SJSA1 (cell line): ENCODE measurements at places on chromosomes 2 and 18. TPM values are rescaled to one million over a fixed set of nuclear protein-coding genes. Genes with fewer than 3 reads are reported as not detected.
A peak's percentile ranks its signal among the peaks of the same experiment; 100 is the strongest.

GRCh38 chr2:129255610-129256313 is 723.7 kb upstream of the RAB6C start:
- DNase-seq, result no peak

DNA sequence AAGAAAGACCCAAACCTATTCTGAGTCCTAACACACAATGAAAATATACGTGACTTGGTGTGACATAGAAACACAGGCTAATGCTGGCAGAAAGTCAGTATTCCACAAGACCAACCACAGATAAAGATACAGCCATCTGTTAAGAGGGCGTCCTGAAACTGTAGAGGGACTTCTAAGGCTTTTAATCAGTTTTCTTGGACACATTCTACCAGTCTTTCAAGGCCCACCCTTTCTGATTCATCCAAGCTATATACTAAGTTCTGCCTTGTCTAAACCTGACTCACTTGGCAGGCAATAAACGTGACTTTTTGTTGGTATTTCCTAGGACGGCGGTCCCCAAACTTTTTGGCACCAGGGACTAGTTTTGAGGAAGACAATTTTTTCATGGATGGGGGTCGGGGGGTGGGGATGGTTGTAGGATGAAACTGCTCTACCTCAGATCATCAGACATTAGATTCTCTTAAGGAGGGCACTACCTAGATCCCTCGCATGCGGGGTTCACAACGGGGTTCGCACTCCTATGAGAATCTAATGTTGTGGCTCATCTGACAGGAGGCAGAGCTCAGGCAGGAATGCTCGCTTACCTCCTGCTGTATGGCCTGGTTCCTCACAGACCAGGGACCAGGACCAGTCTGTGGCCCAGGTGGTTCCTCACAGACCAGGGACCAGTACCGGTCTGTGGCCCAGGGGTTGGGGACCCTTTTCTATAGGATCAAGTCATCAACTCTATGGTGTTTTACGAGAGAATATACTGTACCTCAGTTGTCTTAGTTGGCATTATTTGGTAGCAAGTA is 61.4 kb downstream of the SP3 start:
- no peak for DNase-seq

GRCh38 chr2:3492951-3493614 is 26.2 kb downstream of the ADI1 start:
- DNase-seq, result no peak

DNA sequence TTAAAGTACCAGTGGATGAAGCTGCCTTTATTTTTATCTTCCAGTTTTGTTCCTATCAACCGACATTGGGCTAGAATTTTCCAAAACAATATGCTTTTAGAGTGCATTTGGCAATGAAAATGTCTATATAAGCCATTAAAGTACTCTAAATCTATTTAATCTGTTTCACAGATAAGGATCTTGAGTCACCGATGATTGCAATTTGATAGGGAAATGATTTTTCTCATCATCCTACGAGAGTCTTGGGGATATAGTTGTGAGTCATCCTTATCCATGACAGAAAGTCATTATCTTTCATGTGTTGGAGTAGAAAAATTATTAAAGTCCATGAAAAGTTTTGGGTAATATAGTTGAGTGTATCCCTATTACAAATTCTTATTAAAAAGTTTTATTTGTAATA is 26.1 kb downstream of the SLC39A10 start:
- DNase-seq, result no peak

DNA sequence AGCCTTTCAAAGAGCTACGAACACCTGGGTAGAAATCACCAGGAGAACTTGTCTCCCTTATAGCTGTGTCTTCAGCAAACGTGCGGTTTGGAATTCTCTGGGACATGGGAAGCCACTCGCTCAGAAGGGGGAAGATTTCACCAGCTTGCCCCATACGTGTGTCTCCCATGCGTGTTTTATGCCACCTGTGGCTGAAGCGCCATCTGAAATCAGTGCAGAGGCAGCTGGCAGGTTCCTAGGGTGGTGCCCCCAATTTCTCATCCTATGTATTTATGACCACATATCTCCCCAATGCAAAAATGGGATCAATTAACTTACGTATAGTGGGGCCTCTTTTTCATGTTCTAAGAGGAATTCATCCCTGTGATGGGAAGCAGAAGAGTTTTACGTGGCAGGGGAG is 81.6 kb downstream of the TPO start:
- no peak for DNase-seq

DNA sequence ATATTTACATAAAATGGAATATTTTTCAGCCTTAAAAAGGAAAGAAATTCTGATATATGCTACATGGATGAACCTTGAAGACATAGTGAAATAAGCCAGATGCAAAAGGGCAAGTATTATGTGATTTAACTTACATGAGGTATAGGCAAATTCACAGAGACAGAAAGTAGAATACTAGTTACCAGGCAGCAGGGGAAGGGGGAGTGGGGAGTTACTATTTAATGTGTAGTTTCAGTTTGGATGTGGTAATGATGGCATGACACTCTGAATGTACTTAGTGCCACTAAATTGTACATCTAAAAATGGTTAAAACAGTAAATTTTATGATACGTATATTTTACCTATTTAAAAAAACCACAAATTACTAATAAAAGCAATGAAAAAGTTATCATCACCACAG is 12.1 kb downstream of the METTL4 start:
- DNase-seq, result no peak

- DNase-seq, result peak; percentile 65
These were observed 113.1 kb upstream of the RAB12 start for GRCh38 chr18:8496186-8496585.

DNA sequence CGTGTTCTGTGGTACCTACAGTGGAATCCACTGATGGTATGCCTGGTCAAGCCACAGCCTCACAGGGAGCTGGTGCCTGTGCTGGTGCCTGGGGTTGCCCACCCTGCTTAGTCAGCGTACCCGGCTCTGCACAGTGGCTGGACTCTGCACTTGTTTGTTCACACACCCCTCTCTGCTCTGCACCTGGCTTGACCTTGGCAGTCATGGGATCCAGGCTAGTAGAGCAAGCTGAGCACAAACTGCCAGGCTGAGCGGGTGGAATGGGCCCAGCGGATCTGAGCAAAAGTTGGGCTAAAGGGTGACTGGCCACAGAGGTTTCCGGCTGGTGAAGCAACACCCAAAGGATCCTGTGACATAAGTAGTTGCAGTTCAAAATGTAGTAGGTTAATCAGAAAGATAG is 163.5 kb downstream of the CDH19 start:
- DNase-seq, result no peak

DNA sequence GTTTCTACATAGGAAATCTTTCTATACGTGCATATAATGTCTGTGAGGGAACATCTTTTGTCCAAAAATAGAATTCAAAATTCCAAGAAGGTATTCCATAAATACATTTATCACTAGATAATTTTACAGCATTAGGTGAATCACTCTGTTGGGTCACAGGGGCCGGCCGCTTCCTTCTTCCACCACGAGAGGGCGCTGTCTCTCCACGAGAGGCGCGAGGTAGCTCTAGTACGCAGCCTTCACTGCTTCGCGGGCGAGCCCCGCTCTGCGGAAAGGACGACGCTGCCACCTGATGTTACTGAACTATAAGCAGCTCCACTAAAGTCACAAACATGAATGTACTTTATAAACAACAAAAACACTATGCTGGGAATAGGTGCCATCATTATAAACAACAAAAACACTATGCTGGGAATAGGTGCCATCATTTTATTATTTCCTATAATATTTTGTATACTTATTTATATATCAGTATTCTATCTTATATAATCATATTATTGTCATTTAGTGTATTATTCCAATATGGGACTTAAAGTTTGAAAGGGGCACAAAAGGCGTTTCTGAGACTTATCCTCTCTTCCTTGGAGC is 69.4 kb upstream of the REV1 start:
- DNase-seq, result peak; percentile 73

DNA sequence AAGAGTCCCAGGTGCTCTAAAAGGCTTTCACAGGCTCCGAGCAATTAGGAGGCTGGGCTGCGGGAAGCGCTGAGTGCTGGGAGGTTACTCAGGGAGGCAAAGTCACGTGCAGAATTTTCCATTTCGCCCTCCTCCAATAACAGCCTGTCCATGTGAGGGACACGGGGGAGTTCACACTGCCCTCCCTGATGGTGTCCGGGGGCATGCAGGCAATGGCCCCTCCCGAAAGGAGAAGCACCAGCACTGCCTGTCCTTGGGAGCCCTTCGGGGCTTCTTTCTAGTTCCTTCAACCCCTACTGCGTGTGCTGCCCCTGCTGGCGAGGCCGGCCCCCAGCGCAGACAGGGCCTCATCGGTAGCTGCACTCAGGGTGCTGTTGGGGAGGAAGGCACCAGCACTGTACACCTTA is 63.1 kb upstream of the HPCAL1 start:
- DNase-seq, result no peak

GRCh38 chr2:134254824-134255223 is 952 bp downstream of the MGAT5 start:
- DNase-seq, result no peak

- DNase-seq, result no peak
These were observed 58.3 kb downstream of the NPAS2 start for GRCh38 chr2:100878000-100878791.

DNA sequence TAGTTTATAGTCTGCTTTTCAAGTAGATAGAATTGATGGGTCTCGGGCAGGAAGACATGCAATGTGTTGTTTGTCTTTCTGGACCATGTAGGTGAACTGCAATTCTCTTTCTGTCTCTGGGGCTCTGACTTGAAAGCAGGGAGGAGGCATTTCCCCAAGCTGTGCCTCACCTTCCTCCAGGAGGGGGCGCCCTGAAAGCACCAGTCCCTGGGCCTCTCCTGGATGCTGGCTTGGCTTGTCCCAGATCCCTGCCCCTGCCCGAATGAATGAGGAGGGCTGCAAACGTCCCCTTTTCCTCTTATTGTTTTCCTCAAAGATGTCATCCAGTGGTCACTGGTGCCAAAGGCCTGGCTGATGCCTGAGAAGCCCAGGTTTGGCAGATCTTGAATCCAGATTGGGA is 270.6 kb downstream of the CELF4 start:
- DNase-seq, result no peak

- peak; percentile 30 for DNase-seq
These were observed 241.4 kb downstream of the NCKAP5 start for GRCh38 chr2:133326652-133327397.

DNA sequence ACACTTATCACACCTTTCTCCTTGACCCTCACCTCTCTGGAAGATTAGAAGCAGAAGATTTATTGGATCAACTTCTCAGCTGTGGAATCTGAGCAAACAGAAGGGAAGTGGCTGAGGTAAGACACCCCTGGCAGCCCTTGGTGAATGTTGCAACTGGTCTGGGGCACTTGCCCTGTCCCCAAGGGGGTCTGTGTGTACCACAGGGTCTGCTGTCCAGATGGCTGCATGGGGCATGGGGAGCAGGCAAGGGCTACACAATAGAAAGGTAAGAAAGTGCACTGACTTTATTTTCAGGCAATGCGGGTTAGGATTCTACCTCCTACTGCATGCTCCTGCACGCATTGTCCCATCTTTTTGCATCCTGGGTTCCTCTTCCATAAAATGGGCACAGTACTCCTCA is 238.4 kb upstream of the SMAD2 start:
- no peak for DNase-seq

GRCh38 chr18:45974088-45974536 is 7.0 kb upstream of the EPG5 start:
- peak; percentile 59 for DNase-seq

DNA sequence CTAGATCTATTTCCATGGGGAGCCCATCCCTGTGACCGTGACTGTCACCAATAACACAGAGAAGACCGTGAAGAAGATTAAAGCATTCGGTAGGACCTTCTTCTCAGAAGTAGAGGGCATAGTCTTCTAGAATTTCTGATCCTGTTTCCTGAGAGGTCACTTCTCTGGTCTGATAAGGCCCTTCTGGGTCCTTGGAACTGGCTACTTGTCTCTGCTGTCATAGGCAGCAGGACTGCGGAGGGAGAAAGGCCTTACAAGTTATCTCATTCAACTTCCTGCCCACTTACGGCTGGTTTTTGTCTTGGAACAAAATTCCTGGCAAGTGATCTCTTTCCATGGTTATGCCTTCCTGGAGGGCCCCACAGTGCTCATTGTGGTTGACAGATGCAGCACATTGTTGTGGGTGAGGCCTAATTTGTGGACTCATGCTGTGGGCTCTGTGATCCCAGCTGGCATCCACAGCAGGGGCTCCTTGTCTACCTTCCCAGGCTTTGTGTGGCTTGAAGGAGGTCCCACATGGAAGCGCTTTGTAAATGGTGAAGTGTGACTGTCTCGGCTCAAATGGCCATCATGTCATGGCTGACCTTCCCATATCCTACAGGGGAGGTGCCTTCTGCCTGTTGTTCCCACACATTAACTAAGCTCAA is 22.0 kb downstream of the SAG start:
- DNase-seq, result no peak

GRCh38 chr18:9792565-9793245 is 84.6 kb downstream of the RAB31 start:
- no peak for DNase-seq

DNA sequence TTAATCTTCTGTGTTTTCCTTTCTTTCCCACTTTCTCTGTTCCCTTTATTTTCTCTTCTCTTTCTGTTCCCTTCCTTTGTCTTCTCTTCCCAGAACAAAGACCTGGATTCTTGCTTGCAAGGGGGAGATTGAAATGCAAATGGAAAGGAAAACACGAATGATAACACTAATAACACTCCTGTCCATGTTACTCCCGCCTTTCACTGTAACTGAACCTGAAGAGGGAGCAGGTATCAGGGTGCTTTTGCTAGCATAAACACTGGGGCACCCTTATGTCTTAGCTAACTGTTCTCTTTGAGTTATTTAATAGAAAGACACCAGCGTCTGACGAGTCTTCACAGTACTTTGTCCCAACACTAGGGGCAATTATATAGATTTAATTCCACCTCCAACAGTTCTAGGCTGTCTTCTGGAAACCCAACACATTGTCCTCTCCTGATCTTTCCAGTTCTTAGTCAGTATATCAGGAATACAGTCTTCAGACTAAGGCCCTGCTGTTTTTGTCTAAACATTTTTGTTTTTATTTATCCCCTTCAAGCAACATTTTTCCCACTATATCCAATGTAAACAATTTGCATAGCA is 99.2 kb downstream of the PTPRM start:
- no peak for DNase-seq

- peak; percentile 93 for DNase-seq
These were observed at the start of gene ARHGAP28 for GRCh38 chr18:6729247-6730091. TSS of gene ARHGAP28 (plus strand) at chr18:6729716. CDS start at chr18:6729822, 106 bp downstream.

DNA sequence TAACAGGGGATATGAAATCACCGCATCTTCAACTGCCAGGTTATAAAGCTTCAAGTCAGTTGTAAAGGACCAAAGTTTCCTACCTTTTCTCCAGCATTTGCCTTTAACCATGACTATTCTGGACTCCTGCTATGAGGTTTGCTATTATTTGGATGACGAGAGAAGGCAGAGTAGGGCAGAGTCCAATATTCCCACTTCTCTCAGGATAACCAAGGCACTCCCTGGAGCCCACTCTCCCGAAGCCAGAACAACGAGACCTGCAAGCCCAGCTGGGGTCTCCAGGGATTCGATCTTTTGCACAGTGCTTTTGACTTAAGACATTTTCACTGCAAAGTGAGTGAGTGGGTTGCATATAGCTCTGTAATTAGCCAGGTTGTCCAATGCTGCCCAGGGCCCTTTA is 77.1 kb upstream of the ZNF397 start:
- DNase-seq, result no peak

- DNase-seq, result peak; percentile 42
These were observed 2.0 kb upstream of the THUMPD2 start for GRCh38 chr2:39780825-39781600.

TUBA3E gene
- total RNA-seq, result not detected in 2 replicates

RAB6D gene
- 0.03 TPM in 1 of 2 replicates, not detected in the other for total RNA-seq

STK16 gene
- total RNA-seq, result 13.2 and 18.6 TPM in 2 replicates

PSMA8 gene
- not detected in 2 replicates for total RNA-seq

GGCX gene
- 38.0 and 41.2 TPM in 2 replicates for total RNA-seq

ZNG1B gene
- 41.6 and 44.9 TPM in 2 replicates for total RNA-seq

REG3A gene
- not detected in 2 replicates for total RNA-seq

BCL2 gene
- total RNA-seq, result 4.2 and 7.8 TPM in 2 replicates

CYBRD1 gene
- total RNA-seq, result 49.7 and 66.5 TPM in 2 replicates

OTOS gene
- not detected in 2 replicates for total RNA-seq

RNF125 gene
- total RNA-seq, result not detected in 2 replicates
